ENCODE measurements at places on chromosomes 6 and 20. TPM values are rescaled to one million over a fixed set of nuclear protein-coding genes. Genes with fewer than 3 reads are reported as not detected.
A peak's percentile ranks its signal among the peaks of the same experiment; 100 is the strongest.

DNA sequence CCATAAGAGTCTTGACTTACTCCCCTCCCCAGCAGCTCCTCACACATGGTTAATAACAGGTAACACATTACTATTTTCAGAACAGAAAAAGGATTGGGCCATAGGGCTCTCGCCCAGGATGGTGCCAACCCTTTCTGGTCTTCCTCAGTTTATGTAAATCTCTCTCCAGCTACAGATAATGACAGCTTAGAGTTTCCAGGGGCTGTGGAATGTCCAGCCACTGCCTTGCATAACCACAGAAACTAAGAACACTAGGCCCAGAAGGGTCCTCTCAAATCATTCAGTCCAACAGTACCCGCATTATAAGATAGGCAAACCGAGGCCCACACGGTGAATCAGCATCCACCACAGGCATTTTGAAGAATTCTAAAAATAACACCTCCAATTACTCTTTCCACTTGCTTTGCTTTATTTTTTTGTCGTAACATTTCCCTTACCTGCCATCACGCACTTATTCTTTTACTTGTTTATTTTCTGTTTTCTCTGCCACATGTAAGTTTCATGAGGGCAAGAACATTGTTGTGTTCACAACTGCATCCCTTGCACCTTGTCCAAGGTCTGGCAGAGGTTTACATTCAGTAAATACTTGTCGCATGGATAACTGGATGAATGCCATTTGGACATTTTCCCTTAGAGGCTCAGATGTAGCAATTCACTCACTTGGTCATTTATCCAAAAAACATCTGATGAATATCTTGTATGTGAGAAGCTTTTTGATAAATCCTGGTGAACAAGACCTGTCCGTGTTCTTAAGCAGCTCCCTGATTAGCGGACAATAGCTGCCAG is 6.4 kb upstream of the SDC4 start:
- DNase-seq, result no peak

- no peak for DNase-seq
Measured at GRCh38 chr20:44560229-44560628, 22.1 kb upstream of the PKIG start.

DNA sequence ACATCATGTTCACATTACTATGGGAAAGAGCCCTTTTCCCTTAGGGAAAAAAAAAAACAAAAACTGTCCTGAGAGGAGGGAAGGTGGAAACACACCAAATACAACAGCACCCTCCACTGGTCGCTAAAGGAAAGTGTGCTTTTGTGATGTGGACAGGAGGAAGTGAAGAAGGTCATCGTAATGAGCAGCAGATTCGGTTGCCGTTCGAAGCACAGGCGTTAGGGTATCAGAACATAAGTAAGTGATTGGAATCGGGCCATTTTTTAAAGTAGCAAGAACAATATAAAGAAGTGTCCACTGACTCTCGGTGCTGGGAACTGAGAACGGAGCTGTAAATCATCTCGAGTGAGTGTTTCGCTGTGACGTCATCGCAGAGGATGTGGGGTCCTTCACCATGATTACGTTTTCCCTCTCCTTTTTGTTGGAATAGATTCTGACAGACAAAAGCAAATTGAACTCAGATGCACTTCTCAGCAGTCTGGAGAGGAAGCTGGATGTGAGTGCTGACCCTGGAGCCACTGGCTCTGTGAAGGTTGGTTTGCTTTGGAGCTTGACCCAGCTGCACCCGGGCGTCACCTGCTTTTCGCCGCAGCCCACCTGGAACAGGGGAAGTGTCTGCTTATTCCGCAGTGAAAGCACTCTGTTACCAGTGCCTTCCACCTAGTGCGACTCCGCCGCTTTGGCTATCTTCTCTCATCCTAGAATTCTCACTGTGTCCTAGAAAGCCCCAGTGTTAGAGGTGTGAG is 203.6 kb upstream of the GMDS start:
- peak; percentile 76 for DNase-seq

GRCh38 chr20:44390280-44390679 is 34.8 kb downstream of the HNF4A start:
- no peak for DNase-seq

GRCh38 chr6:25472906-25473305 is 179.1 kb upstream of the SCGN start:
- DNase-seq, result no peak

EYS gene
- 0.26 TPM for total RNA-seq

BCKDHB gene
- total RNA-seq, result 15.0 TPM

Data from bronchial epithelial cell (primary cell).